ENCODE measurements at places on chromosomes 4 and X.
A peak's percentile ranks its signal among the peaks of the same experiment; 100 is the strongest.

GRCh38 chr4:147361726-147362125 is 119.2 kb upstream of the EDNRA start:
- DNase-seq: no peak

DNA sequence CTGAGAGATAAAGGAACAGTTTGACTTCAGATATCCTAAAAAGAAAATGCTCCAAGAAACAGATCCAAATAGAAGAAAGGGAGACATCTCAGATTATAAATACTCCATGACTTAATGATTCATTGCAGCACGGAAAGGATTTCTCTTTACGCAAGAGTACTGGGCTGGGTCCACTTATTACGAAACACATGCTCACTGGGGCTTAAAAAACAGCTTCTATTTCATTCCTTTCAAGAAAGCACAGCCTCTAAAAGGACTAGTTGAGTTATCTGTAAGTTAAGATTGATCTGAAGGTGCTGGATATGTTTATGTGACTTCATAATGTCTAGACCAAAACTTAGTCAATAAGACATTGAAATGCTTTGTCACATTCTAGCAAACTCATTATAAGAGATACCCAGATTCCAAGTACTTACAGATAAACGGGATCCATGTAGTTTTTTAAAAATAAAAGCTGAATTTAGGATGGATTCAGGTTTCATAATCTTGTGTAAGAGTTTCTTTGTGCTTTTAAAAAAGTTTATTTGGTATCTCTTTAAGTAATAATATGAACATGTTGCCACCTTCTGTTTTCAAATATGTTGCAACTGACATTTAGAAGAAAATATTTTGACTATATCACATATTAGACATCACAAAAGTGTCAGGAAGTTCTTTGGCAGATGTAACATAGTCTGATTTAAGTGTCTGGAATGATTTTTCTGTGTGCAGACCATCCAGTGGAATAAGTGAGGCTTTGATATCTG is 109.5 kb upstream of the MYOZ2 start:
- DNase-seq: no peak

- DNase-seq: no peak
These were observed 108.1 kb downstream of the ATG4A start for GRCh38 chrX:108199691-108200090.

GRCh38 chr4:163269166-163269565 is 63.2 kb downstream of the NPY1R start:
- no peak for DNase-seq

DNA sequence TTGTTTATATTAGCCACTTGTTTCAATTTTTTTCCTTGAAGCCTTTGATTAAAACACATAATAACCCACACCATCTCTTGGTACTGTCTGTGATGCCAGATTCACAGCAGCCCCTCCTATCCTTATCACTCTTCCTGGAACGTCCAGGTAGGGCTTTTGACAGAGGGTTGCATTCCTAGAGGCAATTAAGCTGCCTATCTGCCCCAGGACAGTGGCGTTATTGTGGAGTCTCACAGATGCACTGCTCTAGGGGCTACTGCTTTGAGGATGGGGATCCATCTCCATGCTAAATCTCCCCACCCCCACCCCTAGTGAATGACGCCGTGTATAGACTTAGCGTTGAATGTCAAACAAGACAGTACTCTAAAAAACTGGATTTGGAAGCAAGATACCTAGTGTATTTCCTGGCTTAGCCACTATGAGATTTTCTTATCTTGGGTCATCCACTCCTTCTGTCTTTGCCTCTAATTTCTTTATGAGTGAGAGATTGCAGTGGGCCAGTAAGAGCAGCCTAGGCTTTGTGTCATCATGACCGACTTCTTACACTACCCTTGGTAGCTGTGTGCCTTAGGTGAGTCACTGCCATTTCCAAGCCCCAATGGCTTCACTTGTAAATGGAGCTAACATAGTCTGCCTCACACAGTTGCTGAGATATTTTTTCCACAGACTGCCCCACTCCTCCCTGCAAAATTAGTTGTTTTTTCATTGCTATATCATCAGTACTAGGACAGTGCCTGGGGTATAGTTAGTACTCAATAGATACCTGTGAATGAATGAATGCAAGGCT is 90.9 kb downstream of the EGF start:
- DNase-seq: no peak

- DNase-seq: no peak
These were observed 600 bp upstream of the BEX2 start for GRCh38 chrX:103311399-103311780.

GRCh38 chr4:75172551-75172950 is 239.6 kb downstream of the PARM1 start:
- DNase-seq: no peak

DNA sequence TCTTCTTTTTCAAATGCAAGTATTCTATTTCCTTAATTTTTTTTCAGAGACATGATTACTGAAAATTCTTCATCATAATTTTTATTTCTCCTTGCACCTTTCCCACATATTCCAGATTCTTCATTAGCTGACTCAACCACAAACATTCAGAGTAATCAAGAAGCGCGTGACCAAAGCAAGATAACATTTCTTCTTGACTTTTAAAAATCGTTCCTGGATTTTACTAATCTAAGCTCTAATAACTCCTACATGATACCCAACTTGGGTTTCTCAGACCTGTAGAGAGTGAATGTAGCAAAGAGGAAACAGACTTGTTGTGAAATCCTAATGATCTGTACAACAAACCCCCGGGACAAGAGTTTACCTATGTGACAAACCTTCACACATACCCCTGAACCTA is 615.0 kb downstream of the TMA16 start:
- no peak for DNase-seq

DNA sequence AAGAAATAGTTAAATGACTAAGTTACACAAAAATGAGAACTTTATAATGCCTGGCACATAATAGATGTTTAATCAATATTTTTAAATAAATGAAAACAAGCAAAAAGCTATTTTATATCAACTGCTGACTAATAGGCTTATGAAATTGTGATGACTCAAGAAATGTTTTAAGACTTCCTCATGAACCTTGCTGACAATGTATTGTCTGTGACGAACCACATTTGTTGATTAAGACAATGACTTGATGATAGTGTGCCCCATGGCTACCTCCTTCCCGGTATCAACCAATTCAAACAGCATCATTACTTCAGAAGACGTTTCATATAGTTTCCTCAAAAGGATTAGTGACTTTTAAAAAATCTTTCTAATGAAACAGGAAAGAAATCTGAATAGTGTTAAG is 7.9 kb downstream of the CXCL6 start:
- DNase-seq: no peak

- no peak for DNase-seq
These were observed 189.8 kb upstream of the AFF2 start for GRCh38 chrX:148310426-148311165.

- no peak for DNase-seq
These were observed 31.5 kb downstream of the BMP3 start for GRCh38 chr4:81062001-81062400.

GRCh38 chrX:39710776-39711175 is 387.0 kb downstream of the BCOR start:
- no peak for DNase-seq

DNA sequence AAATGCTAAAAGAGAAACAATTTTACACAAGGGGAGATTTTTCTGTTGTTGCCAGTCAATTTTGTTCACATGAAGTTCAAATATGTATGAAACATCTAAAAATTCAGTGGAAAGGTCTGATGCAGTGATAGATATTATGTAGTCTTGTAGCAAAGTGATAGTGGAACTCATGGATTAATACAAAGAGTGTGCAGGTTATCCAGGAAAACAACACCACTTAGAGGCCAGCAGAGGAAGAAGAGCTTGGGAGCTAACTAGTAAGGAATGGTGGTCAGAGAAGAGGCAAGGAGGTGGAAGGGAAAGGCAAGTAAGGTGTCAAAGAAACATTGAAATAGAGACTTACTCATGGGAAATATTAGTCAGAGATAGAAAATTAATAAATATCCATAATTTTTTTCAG is 395.6 kb downstream of the MAPK10 start:
- DNase-seq: no peak

GRCh38 chrX:47843363-47843762 is 6.7 kb downstream of the ZNF81 start:
- DNase-seq: no peak

DNA sequence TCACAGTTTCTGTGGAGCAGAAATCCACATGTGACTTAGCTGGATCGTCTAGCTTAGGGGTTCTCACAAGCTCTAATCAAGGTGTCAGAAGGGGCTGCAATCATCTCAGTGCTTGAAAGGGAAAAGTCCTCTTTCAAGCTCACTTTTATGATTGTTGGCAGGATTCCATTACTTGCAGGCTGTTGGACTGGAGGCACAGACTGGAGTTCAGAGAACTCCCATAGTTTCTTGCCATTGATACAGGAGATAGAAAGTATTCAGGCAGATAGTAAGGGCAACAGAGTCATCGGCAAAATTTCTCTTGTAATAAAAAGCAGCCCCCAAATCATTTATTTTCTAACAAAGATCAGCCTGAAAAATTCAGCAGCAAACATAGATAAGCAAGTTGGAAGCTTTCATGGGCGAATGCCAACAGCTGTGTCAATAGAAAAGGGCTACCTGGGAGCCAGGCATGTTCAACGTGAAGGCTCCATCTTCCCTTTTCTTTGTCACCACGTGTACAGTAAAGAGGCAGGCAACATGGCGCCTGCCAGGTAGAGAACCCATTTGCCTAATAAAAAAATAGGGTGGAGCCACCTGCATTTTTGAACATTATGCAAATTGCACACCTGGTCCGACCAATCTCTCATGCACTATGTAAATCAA is 64.4 kb downstream of the CXCL13 start:
- no peak for DNase-seq

GRCh38 chrX:31178064-31178768 is 106.4 kb upstream of the FTHL17 start:
- no peak for DNase-seq

DNA sequence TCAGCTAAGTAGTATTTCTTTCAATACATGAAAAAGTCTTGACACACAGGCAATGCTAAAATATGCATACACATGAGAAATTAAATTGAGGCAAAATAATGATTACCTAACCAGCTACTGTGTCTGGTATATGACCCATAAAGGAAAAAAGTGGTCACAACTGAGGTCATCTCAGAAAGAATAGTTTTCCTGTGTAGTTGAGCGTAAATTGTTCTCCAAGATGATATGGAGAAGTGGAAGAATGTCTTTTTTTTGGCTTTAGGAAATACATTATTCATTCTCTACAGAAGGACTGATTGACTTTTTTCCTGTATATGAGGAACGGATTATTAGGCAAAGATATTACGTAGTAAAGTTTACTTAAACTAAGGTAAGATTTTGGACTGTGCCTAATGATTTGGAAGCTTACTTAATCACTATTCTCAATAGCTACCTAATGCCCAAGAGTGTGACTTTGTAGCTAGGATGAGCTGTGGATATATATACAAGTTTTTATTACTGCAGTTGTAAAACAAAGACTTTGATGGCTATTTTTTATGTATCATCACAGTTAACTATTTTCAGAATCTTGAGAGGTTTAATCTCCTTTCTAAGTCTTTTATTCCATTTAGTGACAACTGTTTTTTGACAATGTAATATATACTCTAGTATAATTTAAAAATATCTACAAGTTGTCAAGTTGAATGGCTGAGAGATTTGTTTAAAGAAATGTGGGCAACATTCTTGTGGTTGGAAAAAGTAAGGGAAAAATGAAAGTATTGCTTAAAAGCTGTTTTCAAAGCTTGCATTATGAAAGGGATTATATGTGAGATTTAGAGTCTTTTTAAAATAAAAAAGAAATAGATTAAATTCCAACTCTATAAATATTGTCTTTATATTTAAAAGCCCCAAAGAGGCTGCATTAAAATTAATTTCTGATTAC is 100.2 kb downstream of the PDLIM5 start:
- DNase-seq: no peak

DNA sequence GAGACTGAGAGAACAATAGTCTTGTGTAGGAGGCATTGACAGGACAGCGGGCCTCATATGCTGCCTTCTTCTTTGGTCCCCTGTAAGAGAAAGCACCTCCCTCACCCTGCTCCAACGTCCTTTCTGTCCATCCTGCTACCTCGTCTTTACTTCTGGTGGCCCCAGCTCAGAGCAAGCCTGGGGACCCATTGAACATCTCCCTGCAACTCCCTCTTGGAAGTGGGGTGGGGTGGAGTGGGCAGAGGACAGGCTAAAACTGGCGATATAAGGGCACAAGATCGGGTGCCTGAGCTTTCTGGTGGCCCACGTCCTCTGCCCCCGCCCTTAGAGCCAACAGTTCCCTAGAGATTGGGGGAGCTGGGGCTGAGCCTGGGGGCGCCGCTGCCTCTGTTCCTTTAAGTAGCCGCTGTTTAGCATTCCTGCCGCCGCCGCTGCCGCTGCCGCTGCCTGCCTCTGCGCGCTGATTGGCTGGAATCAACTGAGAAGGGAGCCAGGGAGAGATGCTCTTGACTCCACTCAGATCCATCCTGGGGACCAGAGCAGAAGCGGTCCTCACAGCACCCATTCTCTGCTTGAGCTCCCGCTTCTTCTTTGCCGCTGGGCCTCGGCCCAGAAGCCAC is at the start of gene DLG3:
TSS of gene DLG3 (plus strand) at position 510 of the 620 bp plus-strand sequence. CDS start 367 bp downstream, outside the sequence.
- DNase-seq: no peak

GRCh38 chr4:158033416-158034120 is 139.3 kb downstream of the GASK1B start:
- DNase-seq: no peak

DNA sequence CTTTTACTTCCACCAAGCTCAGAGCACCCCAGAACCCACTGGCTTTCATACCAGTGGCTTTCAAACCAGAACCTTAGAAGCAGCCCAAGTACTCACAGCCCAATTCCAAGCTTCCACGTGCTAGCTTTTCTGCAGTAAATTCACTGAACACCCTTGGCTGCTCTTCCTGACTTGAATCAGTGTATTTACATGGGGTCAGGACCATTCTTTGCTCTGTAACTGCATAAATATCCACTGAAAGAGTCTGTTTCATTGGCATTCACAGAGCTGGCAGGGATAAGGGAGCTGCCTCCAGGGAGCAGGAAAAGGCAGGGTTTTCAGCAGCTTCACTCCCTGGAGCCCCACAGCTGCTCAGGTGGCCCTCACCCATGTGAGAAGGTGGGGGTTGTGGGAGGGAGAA is 43.8 kb downstream of the RAI2 start:
- DNase-seq: no peak

DNA sequence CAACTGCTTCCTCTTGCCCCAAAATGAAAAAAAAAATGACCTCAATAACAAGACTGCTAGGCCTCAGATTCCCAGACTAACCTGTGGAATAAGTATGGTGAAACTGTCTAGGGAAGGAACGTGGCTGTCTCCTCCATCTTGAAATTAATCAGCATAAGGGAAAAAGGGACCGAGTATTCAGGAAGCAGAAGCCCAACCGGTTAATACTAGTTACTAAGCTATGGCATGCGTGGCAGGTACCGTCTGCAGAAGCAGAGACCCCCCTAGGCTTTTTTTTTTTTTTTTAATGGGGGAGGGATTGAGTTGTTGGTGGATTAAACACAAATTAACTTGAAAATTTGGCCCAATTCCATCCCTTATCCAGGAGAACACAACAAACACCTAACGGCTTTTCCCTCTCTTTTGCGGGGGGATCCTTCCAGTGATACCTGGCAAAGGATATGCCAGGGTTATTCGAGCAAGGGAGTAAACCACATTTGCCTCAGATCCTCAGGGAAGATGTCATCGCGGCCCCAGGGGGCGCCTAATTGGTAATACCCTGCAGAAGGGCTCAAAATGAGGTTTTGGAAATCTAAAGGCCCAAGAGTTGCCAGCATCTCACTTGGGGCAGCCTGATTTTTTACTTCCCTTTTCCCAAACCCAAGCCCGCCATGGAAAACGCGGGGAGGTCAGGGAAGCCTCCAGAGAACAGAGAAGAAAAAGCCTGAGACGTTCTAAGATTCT is 893 bp downstream of the RLIM start:
- peak; percentile 61 for DNase-seq

GRCh38 chr4:113692809-113693411 is 68.6 kb downstream of the CAMK2D start:
- DNase-seq: no peak

- DNase-seq: no peak
These were observed 38.1 kb downstream of the AMOT start for GRCh38 chrX:112802541-112802940.

Measured in left forelimb (tissue), 1 donor.